DMS153 (cell line): ENCODE measurements at places on chromosomes 7 and 10.
A peak's percentile ranks its signal among the peaks of the same experiment; 100 is the strongest.

DNA sequence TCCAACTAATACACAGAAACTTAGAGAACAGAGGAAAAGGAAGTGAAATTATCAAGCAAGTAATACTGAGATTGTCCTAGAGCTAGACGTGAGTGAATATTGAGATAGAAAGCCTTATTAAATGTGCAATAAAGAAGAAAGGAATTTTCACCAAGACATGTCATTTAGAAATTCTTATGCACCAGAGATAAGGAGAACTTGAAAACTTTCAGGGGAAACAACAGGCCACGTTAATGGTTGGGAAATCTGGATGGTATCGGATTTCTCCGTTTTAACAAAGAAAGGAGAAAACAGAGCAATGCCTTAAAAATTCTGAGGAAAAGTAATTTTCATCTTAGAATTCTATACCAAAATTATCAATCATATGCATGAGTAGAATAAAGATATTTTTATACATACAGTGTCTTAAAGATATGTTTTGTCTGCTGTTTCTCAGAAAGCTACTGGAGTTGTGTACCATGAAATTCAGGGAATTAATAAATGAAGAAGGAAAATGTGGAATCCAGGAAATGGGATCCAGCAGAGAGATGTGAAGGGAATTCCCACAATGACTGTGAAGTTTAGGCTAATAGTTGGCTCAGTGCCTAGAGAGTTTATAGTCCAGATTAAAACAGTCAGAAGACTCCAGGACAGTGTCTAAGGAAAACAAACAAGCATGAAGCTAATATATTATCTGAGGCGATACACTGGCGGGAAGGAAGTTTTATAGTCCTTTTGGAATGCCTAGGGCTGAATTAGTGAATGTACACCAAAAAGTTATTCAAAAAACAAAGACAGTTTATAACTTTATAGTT, 159.5 kb downstream of the PPP1R9A start:
- no peak for DNase-seq

DNA sequence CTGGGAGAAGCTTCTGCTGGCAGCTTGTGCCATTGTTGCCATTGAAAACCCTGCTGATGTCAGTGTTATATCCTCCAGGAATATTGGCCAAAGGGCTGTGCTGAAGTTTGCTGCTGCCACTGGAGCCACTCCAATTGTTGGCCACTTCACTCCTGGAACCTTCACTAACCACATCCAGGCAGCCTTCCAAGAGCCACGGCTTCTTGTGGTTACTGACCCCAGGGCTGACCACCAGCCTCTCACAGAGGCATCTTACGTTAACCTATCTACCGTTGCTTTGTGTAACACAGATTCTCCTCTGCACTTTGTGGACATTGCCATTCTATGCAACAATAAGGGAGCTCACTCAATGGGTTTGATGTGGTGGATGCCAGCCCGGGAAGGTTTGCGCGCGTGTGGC, 220.7 kb downstream of the ADK start:
- no peak for DNase-seq

- no peak for DNase-seq
Measured at GRCh38 chr7:73700581-73701134, 17.3 kb downstream of the BUD23 start.

GRCh38 chr10:7856678-7857077, 38.4 kb downstream of the TAF3 start:
- no peak for DNase-seq

DNA sequence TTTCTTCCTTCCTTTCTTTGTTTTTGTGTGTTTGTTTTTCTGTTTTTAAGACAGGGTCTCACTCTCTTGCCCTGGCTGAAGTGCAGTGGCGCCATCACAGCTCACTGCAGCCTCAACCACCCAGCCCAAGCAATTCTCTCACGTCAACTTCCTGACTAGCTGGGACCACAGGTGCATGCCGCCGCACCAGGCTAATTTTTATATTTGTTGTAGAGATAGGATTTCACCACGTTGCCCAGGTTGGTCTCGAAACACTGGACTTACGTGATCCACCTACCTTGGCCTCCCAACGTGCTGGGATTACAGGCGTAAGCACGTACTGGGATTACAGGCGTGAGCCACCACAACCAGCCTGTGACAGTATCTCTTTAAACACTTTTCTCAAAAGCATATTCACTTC, 120.7 kb downstream of the DKK1 start:
- no peak for DNase-seq

DNA sequence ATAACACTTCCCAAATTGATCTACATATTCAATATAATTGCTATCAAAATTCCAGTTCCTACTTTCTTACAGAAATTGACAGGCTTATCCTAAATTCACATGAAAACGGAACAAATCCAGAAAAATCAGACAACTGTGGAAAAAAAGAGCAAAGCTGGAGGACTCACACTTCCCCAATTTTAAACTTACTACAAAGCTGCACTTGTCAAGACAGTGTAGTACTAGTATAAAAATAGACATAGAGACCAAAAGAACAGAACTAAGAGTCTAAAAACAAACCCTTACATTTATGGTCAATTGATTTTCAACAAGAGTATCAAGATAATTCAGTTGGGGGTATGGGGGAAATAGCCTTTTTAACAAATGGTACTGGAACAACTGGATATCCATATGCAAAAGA, 27.5 kb downstream of the LMBR1 start:
- DNase-seq = no peak

GRCh38 chr10:79582096-79582495, 21.9 kb upstream of the SFTPA2 start:
- DNase-seq = no peak

DNA sequence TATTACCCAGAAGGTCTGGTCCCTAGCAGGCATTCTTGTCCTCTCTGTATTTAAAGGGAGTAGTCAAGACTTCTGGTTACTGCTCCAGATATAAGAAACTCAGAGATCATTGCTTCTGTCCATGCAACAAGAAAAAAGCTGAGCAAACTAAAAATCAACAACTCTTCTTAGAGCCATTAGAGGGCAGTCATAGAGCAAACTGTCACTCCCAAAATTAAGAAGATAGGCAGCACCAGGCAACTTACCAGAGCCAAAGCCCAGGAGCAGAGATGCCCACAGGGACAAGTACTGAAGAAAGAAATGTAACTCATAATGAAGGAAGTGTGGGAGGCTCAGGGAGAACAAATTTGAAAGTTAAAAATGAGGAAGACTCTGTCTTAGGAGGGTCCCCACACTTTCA, 472.9 kb upstream of the COBL start:
- DNase-seq = peak; percentile 36

DNA sequence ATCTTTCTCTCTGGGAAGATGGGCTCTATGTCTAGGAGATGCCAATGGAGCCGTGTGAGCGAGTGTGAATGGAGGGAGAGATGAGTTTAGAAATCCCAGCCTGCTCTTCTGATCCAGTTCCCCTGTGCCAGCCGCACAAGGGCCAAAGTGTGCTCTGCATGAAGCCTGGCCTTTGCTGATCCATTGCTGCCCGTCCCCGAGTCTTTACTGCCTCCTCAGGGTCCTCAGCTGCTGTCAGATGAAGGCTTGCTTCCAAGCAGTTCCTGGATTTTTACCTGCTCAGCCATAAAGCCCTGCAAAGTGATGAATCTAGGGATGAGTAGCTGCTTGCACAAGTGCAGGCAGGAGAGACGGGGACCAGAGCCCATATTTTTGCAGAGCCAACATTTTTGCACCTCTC, 115.9 kb downstream of the ZMIZ1 start:
- no peak for DNase-seq

GRCh38 chr10:103554488-103555324, 61.2 kb downstream of the NEURL1 start:
- peak; percentile 62 for DNase-seq

GRCh38 chr10:36591436-36591835, 534.0 kb upstream of the ANKRD30A start:
- DNase-seq = no peak

- DNase-seq = no peak
Measured at GRCh38 chr10:14024329-14025202, 306.2 kb downstream of the FRMD4A start.

- DNase-seq = peak; percentile 39
Measured at GRCh38 chr10:94320285-94320914, 42.3 kb downstream of the NOC3L start.
